ENCODE measurements at places on chromosomes 11 and 22.

DNA sequence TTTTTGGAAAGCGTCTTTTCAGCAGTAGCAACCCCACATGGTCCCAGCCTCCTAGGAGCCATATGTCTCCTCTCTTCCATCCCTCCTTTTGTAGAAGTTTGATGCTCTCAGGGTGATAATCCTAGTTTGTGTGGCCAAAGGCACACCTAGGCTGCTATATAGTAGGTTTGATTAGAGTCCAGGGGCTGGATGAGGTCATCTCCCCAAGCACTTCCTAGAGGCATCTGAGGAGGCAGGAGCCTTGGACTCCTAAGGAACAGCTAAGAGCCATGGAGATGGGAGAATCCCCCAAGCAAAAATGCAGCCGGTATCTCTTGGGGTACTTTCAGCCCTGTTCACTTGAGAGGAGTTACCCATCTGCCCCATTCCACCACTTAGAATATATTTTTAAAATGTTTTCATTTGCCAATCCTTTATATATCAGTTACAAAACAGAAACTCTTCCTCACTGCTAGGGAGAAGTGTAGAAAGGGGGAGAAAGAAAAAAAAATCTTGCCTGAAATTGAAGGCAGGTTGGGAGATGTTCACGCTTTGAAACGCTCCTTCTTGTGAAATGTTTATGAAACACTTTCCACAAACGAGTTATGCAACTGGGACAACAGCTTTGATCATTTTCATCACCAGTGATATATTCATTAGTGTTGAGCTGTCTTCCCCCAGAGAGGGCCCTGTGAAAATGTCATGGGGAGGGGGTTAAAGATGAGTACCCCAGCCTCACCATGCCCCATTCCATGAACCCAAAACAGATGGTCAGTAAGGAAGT is 31.9 kb upstream of the TLCD5 start:
- DNase-seq: no peak

DNA sequence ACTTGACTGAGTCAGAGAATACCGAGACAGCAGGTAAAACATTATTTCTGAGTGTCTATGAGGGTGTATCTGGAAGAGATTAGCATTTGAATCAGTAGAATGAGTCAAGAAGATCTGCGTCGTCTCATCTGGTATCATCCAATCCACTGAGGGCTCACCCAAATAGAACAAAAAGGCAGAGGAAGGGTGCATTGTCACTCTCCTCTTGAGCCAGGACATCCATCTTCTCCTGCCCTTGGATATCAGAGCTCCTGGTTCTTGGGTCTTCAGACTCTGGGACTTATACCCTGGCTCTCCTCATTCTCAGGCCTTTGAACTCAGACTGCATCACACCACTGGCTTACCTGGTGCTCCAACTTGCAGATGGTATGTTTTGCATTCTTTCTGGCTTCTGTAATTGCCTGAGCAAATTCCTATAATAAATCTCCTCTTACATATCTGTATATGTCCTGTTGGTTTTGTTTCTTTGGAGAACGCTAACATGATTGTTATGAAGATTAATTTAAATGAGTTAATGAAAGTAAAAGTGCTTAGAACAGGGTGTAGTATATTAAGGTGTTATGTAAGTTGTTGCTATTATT is 49.3 kb downstream of the ME3 start:
- no peak for DNase-seq

- no peak for DNase-seq
These were observed 459.1 kb downstream of the MIAT start for GRCh38 chr22:27116312-27117086.

DNA sequence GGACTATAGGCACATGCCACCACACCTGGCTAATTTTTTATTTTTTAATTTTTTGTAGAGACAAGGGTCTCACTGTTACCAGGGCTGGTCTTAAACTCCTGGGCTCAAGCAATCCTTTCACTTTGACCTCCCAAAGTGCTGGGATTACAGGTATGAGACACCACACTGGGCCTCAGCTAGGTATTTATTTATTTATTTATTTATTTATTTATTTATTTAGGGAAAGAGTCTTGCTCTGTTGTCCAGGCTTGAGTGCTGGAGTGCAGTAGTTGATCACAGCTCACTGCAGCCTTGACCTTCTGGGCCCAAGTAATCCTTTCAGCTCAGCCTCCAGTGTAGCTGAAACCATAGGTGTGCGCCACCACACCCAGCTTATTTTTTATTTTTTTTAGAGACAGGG is 43.2 kb downstream of the HORMAD2 start:
- DNase-seq: no peak

All from stimulated activated CD4-positive, alpha-beta T cell treated with anti-CD3 and anti-CD28 coated beads, Interleukin-12 subunit alpha, Interleukin-12 subunit beta, amount 100 ng/mL, for 48 hours (primary cell).